ENCODE measurements at places on chromosomes 3 and 15.

DNA sequence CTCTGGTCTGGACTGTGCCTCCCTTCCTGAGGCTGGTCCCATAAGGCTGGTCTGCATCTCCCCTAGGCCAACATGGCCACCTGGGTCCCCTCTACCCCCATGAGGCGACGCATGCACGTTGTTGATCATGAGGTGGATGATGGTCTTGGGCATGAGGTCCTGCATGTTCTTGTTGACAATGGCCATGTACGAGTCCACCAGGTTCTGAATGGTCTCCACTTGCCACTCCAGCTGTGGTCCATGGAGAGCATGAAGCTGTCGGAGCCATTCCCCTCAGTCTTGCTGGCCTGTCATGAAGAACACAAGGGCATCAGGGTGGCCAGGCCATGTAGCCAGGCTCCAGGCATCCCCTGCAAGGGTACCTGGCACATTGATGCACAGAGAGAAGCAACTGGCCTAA, 27.1 kb upstream of the CSPG4 start:
- no peak for DNase-seq

GRCh38 chr3:19596408-19596807, 337.6 kb downstream of the EFHB start:
- no peak for DNase-seq

- no peak for DNase-seq
Measured at GRCh38 chr3:28039234-28039633, 202.2 kb upstream of the CMC1 start.

DNA sequence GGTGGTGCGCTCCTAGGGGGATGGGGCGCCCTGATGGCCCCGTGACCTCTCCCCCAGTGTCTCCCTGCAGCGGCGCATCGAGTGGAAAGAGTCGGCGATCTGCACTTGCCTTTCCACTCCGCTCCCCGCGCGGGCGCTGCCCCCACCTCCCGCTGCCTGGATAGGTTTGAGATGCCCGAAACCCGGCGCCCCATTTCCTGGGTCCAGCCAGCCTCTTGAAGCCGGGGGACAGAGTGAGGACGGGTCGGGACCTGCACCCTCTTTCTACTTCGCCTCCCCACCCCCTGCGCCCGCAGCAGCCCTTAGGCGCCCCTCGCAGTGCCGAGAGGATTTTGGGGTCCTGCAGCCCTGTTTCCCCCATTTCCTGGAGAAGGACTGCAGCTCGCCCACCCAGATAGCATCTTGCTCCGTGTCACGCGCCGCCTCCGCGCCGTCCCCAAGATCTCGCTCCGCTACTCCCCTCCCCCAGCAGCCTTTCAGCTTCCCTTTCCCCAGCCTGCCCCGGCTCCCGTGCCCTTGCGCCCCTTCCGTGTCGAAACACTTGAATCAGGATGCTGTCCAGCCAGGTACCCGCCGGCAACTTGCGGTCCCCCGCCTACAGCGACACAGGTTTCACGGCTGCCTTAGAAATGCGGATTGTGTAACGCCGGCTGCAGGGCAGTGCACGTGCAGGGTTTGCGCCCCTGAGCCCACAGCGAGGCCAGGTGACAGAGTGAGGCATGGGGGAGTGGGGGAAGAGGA, 519 bp downstream of the ABHD6 start:
- DNase-seq = no peak

- no peak for DNase-seq
Measured at GRCh38 chr3:30631243-30631904, 25.0 kb downstream of the TGFBR2 start.

- no peak for DNase-seq
Measured at GRCh38 chr3:161070252-161070930, 34.8 kb downstream of the B3GALNT1 start.

DNA sequence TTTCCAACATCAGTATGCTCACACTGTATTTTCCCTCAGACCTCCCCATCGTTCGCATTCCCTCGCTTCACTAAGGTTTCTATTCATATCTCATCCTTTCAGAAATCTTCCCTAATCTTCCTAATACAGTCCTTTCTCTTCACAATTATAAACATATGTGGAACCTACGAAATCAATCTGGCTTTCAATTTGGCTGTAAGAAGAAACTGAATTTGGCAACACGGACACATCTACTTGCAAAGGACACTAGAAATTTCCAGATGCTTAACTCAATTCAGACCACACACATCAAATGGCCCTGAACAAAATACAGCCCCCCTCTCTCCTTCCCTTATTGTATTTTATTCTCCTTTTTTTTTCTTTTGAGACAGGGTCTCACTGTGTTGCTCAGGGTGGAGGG, 39.1 kb upstream of the TM4SF19 start:
- DNase-seq = no peak

DNA sequence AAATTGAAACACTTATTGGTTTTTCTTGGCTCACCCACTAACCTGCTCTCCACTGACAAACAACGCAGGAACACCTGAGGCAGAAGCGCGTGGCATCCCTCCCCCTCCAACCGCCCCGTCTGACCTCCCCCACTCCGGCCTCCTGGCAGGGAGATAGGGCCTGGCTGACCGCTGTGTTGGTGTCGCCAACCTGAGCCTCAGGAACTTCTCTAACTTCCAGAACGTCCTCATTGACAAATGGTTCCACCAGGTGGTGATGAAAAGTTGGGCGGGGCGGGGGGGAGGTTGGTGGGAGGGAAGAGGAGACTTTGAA, 22.8 kb downstream of the IL17RD start:
- no peak for DNase-seq

DNA sequence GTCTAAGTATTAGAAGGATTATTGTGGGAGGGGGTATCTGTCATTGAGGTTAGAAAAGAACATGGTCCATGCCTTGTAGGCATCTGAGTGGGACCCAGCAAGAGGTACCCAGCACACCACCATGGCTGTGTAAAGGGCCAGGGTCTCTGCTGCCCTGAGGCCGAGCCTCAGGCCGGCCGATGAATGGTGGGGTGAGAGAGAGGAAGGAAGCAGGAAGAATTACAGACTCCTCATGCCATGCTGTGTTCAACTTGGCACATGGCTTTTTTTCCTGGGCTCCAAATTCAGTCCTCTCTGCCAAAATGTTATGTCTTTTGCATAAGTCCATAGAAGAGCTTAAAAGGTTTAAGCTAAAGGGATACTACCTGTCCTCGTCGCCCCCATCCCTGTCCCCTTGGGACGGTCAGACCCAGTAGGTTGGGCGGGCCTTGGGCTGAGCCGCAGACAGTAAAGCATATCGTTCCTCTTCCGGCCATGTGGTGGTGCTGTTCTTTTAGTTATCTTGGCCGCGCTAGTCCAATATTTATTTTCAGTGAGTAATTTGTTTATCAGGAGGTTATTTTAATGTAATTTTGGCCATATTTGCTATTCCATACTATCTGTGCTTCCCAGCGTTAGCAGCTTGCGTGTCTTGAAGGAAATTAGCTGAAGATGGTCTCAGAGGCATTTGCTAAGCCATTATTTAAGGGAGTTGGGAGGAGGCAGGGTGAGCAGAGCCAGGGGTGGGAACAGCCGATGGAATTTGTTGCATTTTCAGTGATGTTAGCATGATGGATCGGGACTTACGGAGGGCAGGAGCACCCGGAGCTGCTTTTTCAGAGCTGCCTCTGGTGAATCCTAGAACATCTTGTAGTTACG, 152.4 kb downstream of the AGBL1 start:
- no peak for DNase-seq

- DNase-seq = no peak
Measured at GRCh38 chr3:32897981-32898623, 53.3 kb upstream of the CCR4 start.
